Mesenchymal stem cell (in vitro differentiated cells and primary cell): ENCODE measurements at places on chromosomes 3 and 15.

DNA sequence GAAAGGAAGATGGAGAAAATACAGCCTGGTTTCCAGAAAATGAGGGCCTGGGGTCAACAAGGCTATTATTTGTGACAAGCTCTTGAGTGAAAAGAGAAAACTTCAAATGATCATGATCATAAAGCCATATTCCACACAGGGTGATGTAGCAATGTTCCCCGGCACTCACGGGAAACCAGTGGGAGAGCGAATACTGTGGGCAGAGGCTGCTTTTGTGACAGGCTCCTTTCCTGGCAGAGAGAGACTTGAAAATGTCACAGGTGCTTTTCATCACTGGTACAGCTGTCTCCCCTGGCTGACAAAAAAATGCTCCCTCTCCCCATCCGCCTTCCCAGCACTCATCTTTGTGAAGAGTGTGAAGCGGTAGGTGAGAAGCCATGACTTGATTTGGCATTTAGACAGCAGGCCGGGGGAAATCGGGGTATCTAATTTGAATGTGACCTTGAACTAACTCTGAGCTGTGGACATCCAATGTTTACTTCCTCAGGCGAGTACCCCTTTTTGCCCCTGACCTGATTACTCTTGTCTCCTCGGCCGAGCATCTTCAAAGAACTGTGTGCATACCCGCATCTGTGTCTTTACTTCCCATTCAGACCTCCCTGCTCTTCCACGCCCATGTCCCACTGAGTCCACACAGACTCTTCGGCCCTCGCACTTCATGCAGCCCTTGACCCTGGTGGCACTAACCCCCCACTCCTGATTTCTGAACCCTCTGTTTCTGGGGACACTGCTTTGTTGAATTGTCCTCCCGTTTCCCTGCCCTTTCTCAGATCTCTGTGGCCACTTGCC lies 23.2 kb downstream of the CA12 start:
- no peak overlapping the region for H3K4me3 ChIP-seq
- no peaks in the 10 kb centered on the region for H3K27me3 ChIP-seq
- peaks cover 72% of the 10 kb centered on the region for H3K36me3 ChIP-seq
- H3K27ac ChIP-seq: no peak overlapping the region

GRCh38 chr3:58464866-58465265 lies 27.0 kb upstream of the KCTD6 start:
- H3K27ac ChIP-seq: no peak overlapping the region
- no peaks in the 10 kb centered on the region for H3K27me3 ChIP-seq
- DNase-seq: no peak
- no peaks in the 10 kb centered on the region for H3K36me3 ChIP-seq
- H3K4me1 ChIP-seq: peaks cover 7% of the 10 kb centered on the region

DNA sequence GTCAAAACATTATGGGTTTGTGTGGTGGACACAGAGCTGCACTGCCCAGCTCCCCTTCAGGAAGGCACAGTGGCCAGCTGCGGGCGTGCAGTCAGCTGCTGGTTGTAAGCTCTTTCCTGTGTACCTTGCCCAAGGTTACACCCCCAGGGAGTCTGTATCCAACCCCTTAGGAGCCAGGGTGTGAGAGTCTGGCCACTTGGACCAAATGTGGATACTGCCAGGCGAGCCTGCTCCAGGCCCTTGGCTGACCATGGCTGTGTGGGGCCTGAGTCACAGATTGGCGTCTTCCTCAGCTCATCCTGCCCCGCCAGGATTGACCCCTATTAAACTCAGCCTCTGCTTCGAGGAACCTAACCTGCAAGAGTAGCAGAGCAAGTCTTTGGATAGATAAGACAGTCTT lies 56.9 kb downstream of the ABHD5 start:
- H3K4me1 ChIP-seq: peaks cover 9% of the 10 kb centered on the region
- no peak for DNase-seq
- H3K36me3 ChIP-seq: no peaks in the 10 kb centered on the region
- H3K27me3 ChIP-seq: no peaks in the 10 kb centered on the region
- no peak overlapping the region for H3K4me3 ChIP-seq
- no peak overlapping the region for H3K27ac ChIP-seq

- H3K4me1 ChIP-seq: no peaks in the 10 kb centered on the region
- DNase-seq: no peak
- no peak overlapping the region for H3K27ac ChIP-seq
- H3K27me3 ChIP-seq: peaks cover 12% of the 10 kb centered on the region
Measured at GRCh38 chr15:33754242-33754641, 214.1 kb upstream of the CHRM5 start.

GRCh38 chr3:150771600-150771999 lies 8.6 kb upstream of the SIAH2 start:
- no peak for DNase-seq
- H3K27ac ChIP-seq: no peak overlapping the region
- H3K4me3 ChIP-seq: no peak overlapping the region
- H3K36me3 ChIP-seq: no peaks in the 10 kb centered on the region
- peaks cover 13% of the 10 kb centered on the region for H3K4me1 ChIP-seq

- no peaks in the 10 kb centered on the region for H3K27me3 ChIP-seq
- H3K27ac ChIP-seq: no peak overlapping the region
- no peak overlapping the region for H3K4me3 ChIP-seq
- no peaks in the 10 kb centered on the region for H3K4me1 ChIP-seq
Measured at GRCh38 chr15:91908391-91908790, 54.9 kb downstream of the SLCO3A1 start.

DNA sequence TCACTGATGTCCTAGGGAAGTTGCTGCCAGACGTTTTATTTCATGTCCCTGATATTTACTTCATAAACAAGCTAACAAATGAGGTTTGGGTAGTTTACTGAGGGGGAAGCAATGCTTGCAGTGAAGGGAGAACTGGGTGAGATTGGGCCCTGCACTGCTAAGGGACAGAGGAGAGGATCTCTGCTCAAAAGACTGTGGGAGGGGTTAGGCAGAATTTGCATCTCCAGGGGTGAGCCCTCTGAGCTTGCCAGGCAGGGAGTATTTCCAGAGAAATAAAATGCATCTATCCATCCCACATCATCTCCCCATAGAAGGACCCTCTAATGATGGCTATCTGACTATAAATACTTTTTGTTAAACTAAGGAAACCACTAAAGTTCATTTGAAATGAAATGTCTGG lies 215.6 kb downstream of the CBLB start:
- H3K27ac ChIP-seq: no peak overlapping the region
- peaks cover 33% of the 10 kb centered on the region for H3K36me3 ChIP-seq
- no peaks in the 10 kb centered on the region for H3K27me3 ChIP-seq
- no peak overlapping the region for H3K4me3 ChIP-seq
- no peaks in the 10 kb centered on the region for H3K4me1 ChIP-seq

DNA sequence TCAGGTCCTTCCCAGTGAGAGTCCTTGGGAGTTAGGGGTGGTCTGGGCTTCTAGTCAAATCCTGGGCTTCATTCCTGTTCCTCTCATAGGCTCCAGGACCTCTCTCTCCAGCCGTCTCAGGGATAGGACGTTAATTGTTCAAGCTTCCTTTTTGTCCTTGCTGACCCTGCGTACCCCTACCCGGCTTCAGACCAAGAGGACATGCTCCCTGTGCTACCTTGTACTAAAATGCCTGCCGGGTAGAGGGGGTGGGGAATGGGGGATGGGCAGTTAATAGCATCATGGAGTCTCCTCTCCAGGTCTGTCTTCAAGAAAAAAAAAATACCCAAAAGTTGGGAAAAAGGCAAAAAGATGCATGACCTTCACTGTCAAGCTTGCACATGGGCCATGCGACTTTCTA lies 36.5 kb upstream of the GALNT15 start:
- H3K36me3 ChIP-seq: no peaks in the 10 kb centered on the region
- no peaks in the 10 kb centered on the region for H3K4me1 ChIP-seq
- no peak overlapping the region for H3K4me3 ChIP-seq
- H3K27ac ChIP-seq: no peak overlapping the region
- no peak for DNase-seq
